ENCODE measurements at places on chromosomes 12 and 14.

- no peak for DNase-seq
Measured at GRCh38 chr12:100699209-100699608, 95.4 kb upstream of the ANO4 start.

DNA sequence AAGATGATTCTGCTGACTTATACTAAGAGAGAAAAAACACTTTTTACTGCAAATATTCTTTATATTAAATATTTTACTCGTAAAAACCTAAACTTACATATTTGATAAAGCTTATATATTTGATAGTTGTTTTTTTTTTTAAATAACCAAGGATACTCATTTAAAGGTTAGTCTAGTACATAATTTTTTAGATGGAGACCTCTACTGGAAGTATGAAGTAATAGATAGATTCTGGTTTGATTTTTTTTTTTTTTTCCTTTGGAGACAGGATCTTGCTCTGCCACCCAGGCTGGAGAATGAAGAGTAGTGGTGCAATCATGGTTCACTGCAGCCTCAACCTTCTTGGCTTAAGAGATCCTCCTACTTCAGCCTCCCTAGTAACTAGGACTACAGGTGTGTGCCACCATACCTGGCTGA, 16.4 kb downstream of the ARID2 start:
- DNase-seq = no peak

DNA sequence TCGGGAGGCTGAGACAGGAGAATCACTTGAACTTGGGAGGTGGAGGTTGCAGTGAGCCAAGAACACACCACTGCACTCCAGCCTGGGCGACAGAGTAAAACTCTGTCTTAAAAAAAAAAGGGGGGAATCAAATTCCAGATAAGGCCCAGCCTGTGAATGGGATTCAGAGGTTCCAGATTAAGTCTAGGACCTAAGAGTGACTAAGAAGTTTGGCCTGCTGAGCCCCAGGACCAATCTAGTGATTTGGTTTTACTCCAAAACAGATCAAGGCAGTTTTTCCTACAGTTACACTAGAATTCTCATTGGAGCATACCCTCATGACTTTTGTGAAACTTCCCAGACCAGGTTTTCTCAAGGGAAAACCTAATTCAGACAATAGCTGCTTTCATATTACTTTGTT, 22.8 kb downstream of the EXOC5 start:
- DNase-seq = no peak

DNA sequence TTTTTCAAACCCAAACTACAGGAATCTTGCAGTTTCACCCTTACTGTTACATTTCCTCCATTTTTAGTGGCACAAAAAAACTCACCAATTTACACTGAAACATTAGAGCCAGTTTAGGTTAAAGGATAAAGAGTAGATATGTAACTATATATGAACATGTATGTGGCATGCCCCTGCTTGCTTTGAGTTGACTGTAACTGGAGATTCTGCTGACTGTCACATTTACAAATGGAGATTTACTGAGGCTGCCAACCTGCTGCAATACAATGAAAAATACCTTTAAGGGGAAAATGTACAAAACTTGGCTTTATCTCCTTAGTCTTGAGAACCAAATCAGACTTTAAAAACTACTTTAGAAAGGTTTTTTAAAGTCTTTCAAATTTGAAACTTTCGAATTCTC, 28.3 kb downstream of the STON2 start:
- DNase-seq = no peak

DNA sequence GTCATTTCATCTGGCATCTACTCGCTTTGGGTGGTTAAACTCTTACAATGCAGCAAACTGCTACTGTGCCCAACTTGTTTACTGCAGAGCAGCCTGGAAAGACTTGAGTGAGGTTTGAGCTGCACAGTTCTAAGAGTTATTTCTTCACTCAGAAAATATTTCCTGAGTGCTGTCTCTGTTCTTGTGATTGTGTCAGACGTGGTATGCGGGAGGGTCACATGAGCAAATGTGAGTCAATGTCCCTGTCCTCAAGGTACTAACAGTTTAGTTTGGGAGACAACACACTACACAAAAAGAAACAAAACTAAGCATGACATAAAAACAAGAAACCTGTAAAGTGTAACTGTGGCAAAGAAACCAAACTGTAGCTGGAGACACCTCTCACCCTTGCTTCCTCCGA, 32.4 kb downstream of the FLVCR2 start:
- DNase-seq = no peak

DNA sequence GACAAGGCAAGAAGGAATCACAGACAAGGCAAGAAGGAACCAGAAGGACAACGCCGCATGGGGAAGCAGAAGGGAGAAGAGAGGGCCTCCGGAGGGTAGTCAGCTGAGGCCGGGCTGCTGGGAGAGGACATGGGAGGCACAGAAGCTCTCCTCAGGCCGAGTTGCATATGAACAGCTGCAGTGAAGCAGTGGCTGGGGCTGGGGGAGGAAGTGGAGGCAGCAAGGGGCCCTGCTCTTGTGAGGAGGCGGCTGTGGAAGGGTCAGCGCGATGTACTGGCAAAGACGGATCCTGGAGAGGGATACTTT, 22.0 kb upstream of the TMEM106C start:
- DNase-seq = no peak

DNA sequence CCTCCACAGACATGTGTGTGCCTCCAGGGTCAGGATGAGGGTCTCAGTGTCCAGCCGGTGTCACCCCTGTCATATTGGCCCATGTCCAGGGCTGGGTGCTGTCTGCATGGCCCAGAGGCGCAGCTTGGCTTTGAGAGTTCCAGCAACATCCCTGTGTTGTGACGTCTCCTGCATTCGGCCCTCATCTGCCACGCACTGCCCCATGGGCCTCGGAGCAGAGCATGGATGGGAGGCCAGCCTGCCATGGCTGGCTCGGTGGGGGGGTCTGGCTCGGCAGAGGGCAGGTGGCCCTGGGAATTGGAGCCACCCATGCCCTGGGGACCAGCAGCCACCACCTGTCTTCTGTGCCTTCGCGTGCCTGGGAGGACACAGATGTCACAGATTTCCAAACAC, 10.8 kb upstream of the TEX22 start:
- peak; percentile 41 for DNase-seq

- no peak for DNase-seq
Measured at GRCh38 chr12:121218588-121219352, 8.8 kb downstream of the P2RX4 start.

DNA sequence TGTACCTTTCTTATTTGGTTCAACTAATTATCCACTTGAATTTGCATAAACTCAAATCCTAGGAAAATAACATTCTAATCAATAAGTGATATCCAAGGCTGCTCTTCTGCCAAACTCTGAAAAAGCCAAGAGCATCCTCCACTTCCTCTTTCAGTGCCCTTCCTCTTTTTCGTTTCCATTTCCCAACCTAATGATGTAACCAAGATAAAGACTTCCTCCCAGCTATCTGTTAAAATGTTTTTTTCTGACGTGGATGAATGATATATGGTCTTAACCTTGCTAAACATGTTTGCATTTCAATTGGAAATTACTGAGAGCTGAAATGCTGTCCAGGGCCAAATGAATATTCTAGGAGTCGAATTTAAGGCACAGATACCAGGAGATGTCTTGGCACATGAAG, 459.5 kb upstream of the PDE3A start:
- no peak for DNase-seq

- DNase-seq = no peak
Measured at GRCh38 chr14:84555493-84555892, 974.5 kb upstream of the FLRT2 start.

- DNase-seq = no peak
Measured at GRCh38 chr14:74834692-74835392, 41.1 kb downstream of the PROX2 start.

GRCh38 chr12:93221841-93222240, 155.9 kb upstream of the NUDT4 start:
- DNase-seq = no peak

DNA sequence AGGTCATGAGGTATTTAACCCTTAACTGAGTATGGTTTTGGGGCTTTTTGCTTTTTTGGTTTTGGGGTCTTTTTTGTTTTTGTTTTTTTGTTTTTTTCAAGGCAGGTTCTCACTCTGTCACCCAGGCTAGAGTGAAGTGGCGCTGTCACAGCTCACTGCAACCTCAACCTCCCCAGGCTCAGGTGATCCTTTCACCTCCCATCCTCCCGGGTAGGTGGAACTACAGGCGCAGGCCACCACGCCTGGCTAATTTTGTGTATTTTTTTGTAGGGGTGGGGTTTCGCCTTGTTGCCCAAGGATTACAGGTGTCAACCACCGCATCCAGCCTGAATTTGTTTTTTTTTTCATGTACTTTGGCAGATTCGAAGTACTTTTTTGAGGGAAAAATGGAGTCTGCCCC, 19.9 kb downstream of the RAP1B start:
- no peak for DNase-seq

- no peak for DNase-seq
Measured at GRCh38 chr14:62002642-62003041, 240.4 kb downstream of the SNAPC1 start.

- no peak for DNase-seq
Measured at GRCh38 chr12:19739195-19739776, 300.0 kb downstream of the AEBP2 start.

DNA sequence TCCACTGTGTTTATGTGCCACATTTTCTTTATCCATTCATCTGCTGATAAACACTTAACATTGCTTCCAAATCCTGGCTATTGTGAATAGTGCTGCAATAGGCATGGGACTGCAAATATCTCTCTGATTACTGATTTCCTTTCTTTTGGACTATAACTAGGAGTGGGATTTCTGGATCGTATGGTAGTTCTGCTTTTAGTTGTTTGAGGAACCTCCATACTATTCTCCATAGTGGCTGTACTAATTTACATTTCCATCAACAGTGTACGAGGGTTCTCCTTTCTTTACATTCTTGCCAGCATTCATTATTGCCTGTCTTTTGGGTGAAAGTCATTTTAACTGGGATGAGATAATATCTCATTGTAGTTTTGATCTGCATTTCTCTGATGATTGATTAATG, 47.6 kb downstream of the TAOK3 start:
- no peak for DNase-seq

GRCh38 chr14:103056322-103057027, 874 bp downstream of the CDC42BPB start:
- peak; percentile 89 for DNase-seq

DNA sequence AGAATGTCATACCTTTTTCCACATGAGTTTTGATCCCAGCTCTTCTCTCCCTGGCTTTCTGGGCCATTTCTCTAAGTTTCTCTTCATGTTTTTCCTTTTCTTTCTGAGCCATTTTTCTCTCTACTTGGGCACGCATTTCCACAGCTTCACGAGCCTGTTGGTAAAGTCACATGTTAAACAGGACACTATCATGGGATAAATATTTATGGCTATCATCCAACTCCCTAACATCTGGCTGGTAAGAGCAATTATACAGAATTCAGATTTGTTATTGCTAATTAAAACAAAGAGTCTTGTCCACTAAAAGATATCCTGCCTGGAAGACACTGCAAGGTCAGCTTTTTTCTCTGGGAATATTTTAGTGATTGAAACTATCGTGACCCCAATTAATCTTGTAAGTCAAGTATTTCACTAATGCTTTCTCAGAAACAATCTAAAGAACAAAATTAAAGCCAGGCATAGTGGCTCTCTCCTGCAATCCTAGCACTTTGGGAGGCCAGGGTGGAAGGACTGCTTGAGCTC, 23.1 kb downstream of the SLIRP start:
- DNase-seq = no peak

- peak; percentile 30 for DNase-seq
Measured at GRCh38 chr12:6376870-6377666, 1.7 kb upstream of the SCNN1A start.

DNA sequence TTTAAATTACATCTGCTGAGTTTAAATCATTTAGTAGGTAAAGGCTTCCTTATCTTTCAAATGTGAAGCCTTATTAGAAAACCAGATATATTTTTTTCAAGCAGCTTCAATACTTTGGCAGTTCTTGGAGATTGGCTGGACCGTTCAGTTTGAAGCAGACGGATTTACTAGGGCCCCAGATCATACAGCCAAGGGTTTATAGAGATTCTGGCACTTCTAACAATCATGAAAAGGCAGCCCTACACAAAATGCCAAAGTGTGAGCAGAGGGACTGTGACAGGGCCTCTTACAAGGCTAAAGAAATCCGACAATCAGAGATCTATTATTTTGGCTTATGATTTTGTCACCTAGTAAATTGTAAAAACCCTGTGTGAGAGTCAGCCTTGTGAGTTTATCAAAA, 162.8 kb upstream of the SLC38A2 start:
- DNase-seq = no peak

DNA sequence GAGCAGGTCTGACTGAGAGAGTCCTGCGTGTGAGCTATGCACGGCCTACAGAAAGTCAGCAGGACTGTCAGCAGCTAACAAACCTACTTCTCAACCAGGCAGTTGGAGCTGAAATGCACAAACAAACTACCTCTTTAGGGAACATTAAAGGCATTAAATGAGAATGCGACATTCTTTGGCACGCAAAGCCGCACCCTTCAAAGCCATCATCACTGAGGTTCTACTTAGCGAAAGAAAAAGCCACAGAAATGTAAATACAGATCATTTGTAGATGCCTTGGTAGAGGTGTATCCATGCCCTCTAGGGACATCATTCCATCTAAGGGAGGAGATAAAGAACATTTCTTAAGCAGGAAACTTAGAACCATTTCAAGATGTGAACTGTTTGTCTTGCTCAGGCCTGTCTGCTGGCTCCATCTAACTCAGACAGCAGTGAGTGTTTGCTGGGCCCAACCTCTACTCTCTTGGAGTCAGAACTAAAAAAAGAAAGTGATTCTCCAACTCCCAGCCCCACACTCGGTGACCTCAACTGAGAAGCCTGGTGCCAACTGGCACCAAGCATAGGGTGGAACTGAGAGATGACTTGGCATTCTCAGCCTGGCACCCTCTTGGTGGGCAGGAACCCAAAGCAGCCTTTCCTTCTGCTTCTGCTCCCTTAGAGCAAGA, 63.5 kb upstream of the MBIP start:
- peak; percentile 91 for DNase-seq

DNA sequence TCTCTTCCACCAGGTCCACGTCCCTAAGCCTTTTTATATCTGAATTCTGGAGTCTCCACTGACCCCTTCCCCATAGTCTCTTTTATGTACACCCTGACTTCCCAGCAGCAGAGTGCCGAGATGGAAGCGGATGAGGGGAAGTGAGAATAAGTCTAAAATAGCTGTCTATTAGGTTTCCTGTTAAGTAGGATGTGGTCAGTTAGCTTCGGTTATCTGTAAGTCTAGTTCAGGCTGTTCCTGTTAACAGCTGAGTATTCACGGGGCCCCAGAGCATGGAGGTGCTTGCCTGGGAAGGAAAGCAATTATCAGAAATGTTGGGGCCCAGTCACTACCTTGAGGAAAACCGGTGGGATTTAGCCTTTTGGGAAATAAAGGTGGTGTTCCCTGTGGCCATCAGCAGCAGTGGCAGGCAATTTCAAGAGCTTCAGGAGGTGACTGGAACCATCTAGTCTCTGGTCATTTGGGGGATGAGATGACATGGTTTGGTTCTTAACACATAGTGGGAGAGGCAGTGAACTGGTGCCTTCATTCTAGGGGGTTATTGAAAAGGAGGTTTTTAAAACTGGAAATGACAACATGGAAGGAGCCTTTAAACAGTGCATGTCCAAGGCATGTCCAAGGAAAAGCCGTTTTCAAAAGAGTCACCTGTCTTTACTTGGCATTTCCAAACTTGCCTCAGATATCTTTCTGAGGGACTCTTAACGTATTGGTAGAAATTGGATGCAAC, 21.8 kb downstream of the CHST11 start:
- DNase-seq = no peak

All from aorta (tissue), 5 donors.